EH (cell line): ENCODE measurements at places on chromosomes 1 and 21.

DNA sequence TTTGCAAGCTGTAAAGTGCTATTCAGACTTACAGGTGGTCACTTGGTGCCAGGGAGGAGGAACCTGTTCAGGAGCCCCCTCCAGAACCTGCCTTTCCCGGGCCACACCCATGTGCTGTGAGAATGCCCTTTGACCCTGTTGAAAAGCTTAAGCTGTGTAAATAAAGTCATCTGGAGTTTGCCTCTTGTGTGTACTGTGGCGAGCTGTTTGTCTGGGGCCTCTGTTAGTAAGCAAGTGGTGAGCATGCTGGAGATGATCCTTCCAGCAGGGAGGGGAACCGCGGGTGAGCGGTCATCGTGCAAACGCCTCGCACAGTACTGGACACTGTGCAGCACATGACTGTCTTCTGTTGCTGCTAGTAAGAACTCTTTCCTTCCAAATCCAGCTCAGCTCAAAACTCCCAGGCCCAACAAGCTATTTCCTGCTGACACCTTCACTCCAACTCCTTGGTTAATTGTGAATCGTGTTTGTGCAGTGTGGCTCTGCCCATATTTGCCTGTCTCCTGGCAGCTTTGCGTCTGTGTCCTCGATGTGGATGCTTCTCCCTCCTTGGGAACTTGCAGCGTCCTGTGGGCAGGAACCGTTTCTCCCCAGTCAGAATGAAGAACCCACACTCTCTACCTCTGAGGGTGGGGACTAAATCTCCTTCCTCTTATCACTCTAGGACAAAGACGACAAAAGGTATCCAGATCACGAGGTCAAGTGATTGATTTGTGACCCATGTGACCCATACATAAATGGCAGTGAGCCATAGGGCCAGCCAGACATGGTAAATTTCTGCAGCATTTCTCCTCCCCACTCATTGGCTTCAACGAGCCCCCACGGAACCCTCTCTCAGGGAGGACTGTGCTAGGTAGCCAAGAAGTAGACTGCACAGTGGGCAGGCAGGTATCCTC is 13.9 kb upstream of the BTG2 start:
- DNase-seq: no peak

DNA sequence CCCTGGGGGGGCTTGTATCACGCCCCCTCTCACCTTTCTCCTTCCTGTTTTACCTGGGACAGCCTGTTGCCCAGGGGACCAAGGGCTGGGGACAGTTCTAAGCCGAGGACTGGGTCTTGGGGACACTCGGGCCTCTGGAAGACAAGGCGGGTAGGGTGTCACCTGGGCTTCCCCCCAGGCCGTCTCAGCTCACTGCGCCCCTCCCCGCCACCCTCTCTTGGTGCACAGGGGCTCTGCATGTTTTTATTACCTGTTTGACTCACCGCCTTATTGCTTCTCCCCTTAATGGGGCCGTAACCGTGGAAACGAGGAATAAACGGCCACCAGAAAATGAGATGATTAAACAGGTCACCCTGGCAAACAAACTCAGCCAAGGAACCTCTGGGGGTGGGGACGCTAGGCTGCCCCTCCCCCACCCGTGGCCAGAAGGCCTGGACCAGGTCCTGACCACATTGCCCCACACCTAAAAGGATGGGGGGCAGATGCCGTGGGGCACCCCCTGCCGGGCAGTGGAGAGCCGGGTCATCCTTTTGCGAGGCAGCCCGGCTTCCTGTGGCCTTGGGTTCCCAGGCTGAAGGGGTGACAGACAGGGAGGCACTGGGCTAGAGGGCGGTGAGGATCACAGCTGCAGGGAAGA is 109.9 kb downstream of the CASZ1 start:
- DNase-seq: no peak

DNA sequence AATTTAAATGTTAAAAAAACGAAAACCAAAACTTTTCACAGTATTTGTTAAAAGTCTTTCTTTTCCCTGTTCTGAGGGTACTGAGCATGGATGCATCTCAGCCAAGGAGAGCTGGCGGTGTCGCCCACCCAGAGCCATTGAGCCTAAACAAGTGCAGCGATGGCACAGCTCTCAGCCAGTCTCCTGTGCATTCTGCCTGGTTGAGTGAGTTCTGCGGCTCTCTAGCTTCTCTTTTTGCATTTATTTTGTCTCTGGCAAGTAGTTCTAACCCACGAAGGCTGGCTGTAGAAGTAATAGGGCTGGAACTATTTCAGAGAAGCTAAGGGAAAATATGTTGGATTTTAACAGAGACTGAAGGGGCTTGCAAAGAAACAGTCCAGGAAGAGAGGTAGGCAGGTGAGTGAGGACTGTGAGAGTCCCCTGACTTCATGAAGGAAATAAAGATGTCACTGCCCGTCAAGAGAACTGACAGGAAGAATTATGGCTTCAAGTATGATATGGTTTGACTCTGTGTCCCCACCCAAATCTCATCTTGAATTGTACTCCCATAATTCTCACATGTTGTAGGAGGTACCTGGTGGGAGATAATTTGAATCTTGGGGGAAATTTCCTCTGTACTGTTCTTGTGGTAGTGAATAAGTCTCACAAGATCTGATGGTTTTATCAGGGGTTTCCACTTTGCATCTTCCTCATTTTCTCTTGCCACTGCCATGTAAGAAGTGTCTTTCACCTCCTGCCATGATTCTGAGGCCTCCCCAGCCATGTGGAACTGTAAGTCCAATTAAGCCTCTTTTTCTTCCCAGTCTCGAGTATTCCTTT is 35.7 kb upstream of the LIN9 start:
- DNase-seq: no peak

GRCh38 chr21:38709876-38710275 is 95.9 kb upstream of the ETS2 start:
- DNase-seq: no peak

DNA sequence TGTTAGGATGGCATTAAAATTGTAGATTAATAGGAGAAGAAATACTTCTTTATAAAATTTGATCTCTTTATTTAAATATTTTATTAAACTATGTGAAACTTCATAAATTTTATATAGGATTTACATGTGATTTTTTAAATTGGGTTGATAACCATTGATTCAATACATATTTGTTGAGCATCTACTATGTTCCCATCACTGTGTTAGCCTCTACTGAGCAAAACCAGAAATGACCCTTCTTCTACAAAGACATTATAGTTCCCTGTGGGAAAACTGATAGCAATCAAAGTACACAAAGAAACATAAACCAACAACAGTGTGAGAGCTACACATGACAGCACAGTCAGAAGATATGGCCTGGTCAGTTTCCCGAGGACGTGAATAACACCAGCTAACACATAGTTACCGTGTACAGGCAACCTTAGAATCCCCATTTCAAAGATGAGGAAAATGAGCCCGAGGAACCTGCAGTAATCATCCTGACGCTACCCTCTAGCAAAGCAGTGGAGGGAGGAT is 12.2 kb downstream of the TTC13 start:
- DNase-seq: no peak

DNA sequence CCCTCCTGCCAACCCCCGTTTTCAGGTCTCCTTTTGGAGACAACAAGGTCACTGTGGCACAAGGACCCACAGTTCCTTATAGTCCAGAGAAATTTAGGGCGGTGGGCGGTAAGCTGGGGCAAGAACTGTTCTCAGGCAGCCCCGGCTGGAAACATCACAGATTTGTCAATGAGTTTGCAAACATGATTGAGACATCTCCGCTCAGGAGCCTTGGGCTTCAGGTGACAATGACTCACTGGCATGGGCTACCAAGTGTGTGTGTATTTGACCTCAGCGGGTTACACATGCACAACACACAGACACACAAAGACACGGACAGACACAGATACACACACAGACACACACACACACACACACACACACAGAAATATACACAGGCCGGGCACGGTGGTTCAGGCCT is 58.2 kb upstream of the ABCG1 start:
- DNase-seq: no peak

DNA sequence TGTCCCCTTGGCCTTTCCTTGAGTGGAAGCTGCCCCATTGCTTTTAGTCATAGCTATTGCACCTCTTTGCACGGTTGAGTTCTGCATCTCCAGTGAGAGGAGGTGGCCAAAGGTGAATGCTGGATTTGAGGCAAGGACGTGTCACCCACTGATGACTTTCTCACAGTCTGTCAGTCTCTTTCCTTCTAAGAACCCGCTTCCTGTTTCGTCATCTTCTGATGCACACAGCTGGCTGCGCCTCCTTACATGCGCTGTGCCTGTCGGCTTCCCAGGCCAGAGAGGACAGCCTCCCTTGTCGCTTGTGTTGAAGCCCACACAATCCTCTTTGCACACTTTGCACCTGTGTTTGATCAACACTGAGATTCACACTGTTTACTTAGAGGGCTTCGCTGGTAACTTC is 41.8 kb upstream of the PWP2 start:
- DNase-seq: peak; percentile 19

DNA sequence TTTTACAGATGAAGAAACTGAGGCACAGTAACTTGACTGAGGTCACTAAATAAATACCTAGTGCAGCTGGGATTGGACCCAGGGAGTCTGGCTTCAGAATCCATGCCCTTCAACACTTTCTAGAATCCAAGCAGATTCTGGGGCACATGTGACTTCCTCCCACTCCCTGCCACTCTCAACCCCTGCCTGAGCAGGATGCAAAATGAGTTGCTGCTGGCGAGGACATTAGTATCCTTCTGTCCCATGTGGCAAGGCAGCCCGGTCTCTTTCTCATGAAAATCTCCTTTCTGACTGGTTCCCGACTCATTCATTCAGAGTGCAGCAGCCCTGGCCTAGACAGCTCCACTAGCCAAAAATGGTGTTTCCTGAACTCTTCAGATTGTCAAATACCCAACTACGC is 28.4 kb downstream of the TNNT2 start:
- no peak for DNase-seq

DNA sequence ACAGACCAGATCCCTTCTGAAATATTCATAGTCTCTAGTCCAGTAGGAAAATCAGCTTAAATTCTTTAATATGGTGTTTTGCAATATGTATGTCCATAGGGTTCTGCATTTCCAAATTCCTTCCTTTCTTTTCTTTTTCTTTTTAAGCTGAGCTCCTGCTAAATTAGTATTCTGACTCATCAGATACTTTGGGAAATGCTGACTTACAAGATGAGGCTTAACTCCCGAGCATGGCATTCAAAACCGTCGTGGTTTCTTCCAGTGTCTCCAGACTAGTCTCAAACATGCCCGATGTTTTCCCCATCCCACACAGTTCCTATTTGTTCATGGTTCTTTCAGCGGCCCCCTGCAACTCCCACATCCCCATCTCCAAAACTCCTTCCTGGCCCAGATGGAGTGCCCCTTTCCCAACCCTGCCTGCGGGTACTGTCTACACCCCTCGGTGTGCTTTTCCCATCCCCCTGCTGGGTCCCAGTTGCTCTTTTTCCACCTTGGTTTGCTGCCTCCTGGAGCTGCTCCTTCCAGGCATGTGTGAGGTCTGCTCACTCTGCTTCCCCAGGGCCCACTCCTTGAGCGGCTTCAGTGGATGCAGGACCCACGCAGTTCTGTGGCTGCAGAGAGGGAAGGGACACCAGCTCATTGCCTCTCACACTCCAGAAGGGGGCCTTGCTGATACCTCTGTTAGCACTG is 19.5 kb upstream of the ETV3 start:
- peak; percentile 68 for DNase-seq

- no peak for DNase-seq
These were observed 1.4 kb downstream of the MAGI3 start for GRCh38 chr1:113391649-113392271.

DNA sequence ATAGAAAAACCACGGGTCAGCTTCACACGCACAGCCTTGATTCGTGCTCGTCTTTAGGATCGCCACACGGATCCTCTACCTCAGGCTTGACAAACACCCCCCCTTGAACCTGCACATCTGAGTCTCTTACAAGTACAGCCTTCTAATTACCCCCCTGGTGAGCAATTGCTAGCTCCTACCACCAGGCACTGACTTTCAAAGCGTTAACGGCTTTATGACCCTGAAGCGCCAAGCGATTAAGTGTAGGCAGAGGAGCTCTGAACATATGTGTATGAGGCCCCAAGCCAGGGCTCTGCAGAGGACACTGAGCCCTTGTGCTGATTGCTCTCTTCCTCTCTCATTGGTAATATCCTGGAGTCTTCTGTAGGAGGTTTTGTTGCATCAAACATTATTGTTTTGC is 55.7 kb upstream of the EPHA8 start:
- DNase-seq: no peak

DNA sequence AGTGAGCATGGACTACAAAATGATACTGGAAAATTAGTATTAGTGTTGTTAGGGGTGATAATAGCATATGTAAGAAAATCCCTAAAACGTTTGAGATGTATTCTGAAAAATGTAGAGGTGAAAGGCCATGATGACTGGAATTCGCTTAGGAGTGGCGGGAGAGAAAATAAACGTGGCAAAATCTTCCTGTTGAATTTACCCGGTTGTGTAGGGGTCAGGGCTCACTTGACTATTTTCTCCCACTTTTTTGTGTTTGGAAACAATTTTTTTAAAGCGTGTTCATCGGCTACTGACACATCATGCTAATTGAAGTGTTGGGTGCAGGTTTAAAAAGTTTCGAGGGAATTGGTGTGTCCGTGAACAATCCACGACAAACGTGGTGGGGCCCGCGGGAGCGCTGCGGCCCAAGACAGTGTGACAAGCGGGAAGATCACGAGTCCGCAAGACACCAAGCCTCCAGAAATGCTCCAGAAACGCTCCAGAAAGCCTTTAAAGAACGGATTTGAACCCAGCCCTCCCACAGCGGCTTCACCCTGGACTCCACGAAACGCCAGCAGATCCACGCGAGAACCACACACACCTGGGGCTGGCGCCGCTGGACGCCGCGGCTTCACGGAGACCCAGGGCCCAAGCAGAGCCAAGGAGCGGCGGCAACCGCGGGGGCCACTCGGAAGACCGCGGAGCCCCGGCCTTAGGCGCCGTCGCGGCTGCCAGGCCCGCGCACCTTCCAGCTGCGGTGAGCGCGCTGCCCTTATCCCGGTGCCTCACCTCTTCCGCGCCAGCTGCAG is 573 bp downstream of the PSMG1 start:
- DNase-seq: peak; percentile 37

- peak; percentile 36 for DNase-seq
These were observed 30.4 kb downstream of the RAP1GAP start for GRCh38 chr1:21638531-21639341.

- DNase-seq: no peak
These were observed 120.1 kb downstream of the AKT3 start for GRCh38 chr1:243729956-243730355.

- no peak for DNase-seq
These were observed 108.9 kb downstream of the GREM2 start for GRCh38 chr1:240503036-240503435.

- DNase-seq: no peak
These were observed 39.9 kb upstream of the BCL10 start for GRCh38 chr1:85316321-85316720.
